ENCODE measurements at places on chromosomes 6 and 20.
A peak's percentile ranks its signal among the peaks of the same experiment; 100 is the strongest.

GRCh38 chr20:57275813-57276212, 9.4 kb upstream of the BMP7 start:
- DNase-seq = no peak

- no peak for DNase-seq
These were observed 143.2 kb upstream of the ZNF217 start for GRCh38 chr20:53736757-53737395.

DNA sequence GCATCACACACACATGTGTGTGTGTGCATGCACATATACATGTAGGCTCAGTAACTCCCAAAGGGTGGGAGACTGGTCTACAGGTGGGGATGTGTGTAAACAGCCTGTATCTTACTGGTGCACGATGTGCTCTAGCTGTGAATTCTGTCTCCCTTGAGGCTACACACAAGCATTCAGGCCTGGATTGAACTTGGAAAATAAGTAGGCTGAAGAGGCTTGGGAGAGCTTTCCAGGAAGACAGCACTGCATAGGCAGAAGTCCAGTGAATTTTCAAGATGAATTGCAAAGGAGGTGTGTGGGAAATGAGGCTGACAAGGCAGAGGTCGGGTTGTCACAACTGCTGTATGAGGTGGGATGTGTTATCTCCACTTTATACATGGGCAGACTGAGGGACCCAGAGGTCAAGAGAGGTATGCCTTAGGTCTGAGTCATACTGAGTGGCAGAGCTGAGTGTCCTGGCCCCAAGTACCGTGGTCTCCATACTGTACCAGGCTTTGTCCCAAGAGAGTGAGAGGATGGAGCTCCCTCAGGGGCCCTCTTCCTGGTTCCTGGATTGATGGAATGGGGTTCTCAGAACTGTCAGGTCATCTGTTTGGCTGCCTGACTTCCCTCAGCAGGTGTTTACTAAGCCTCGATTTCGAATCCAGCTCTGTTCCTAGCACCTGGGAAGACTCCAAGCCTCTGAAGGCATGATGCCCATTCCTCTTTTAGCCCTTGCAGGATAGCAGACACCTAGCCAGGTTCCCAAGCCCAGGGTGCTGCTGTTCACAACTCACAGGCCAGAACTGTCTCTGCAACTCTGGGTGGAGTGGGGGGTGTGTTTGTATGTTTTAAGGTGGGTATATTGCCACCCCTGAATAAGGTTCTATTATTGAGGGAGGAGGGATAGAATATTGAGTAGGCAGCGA, 14.4 kb downstream of the SNPH start:
- DNase-seq = peak; percentile 45

DNA sequence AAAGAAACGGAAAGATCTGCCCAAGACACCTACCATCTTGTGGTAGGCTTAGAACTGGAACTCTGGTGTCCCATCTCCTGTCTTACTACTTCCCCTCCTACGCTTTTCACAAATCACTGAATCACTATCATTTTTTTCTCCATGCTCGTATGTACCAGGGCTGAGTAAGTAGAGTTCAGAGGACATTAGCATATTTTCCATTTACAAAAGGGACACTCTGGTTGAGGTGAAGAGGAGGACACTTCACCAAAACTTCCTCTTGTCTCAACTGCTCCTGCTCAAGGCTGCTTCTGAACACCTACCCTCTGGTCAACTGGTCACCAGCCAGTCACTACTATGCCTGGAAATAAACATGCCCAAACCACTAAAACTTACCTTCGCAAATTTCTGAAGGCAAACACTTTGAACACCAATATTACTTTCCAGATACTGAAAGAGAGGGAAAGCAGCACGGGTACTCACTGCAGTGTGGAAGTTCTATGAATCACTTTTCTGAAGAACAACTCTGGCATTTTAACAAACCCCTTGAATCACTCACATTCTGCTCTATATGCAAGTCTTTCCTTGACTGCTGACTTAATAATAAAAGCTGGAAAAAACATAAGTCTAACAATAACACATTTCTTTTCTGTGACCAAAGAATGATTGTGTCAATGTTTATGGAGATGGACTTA, 123.3 kb downstream of the INSM1 start:
- DNase-seq = no peak

- DNase-seq = peak; percentile 79
These were observed 24.9 kb downstream of the SASH1 start for GRCh38 chr6:148367411-148368024.

- DNase-seq = no peak
These were observed 16.1 kb upstream of the LAMP5 start for GRCh38 chr20:9498322-9498721.

DNA sequence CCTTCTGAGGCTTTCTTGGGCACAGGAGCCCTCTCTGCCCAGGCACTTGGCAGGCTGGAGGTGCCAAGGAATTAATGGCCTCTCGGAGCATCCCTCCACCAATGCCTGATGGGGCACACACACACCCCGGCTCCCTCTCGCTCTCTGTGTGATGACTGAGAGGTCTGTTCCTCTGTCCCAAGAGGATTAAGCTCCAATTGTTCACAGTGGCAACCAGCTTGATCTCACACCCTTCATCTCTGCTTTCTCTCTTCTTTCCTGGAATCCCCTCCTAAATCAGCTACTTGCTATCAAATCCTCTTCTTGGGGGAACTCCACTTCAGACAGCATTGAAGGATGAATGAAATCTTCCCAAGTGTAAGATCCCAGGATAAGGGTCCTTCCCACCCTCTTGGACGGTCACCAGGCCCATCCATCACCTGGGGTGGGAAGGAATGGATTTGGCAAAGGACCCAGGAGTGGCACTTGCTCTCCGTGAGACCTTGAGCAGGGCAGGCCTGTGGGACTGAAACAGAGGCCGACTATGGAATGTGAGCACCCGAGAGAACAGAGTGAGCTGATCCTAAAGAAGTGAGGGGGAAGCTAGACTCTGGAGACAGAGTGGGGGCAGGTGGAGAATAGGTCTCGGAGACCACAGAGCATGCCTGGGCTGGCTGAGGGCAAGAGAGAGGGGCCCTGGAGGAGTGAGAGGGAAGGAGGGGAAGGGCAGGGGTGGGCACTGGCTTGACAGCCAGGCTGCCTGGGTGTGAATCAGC, 93.6 kb downstream of the GRM4 start:
- no peak for DNase-seq

DNA sequence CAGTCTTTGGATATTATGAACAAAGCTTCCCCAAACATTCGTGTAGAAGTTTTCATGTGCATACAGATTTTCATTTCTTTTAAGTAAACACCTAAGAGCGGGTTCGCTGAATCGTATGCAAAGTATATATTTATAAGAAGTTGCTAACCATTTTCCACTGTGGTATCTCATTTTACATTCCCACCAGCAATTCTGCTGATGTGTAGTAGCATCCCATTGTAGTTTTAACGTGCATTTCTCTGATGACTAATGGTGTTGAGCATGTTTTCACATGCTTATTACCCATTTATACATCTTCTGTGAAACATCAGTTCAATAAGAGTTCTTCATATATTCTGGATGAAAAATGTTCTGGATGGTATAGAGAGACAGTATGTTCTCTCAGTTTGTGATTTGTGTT, 97.4 kb downstream of the IYD start:
- no peak for DNase-seq

DNA sequence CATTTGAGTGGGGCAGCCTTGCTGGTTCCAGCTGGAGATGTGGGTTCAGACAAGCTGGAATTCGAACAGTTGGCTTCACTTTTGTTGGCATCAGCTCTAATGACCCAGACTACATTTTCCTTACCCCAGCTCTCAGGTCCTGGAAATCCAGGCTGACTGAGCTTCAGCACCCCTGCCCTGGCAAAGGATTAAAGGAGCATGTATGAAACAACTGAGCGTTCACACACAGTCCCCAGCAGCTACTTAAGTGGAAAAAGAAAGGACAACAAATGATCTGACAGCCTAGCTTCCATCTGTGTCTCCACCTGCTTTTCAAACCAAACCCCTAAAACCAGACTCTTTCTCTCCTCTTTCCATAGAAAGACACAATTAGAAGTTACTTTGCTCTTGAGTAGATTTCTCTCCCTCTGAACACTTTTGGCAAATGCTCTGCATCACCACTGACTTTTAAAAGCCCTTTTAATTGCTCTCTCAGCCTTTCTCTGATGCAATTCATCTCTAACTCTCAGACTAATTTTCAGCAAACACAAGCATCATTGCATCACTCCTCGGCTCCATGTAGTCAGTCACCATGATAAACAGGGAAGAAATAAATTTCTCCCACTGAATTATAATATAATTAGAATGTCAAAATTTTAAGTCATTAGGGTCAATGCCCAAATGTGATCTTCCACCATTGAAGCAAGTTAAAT, 28.1 kb downstream of the ROS1 start:
- DNase-seq = no peak

GRCh38 chr6:75084018-75084417, 121.8 kb downstream of the COL12A1 start:
- DNase-seq = no peak

DNA sequence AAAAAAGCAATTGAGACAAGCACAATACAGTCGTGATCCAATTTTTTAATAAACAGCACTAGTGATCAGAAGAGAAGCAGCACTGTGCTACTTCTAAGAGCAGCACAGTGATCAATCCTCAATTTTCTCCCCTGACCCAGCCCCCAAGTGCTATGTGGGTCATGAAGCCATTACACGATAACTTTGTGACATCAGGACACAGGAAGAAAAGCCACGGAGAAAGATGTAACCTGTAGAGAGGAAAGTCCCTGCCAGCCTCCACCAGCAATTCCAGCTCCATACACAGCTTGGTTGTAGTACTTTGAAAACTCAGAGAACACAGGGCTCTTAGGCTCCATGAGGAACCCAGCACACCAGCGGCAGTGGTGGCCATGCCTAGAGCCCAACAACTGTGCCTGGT, 45.3 kb upstream of the MYB start:
- no peak for DNase-seq

DNA sequence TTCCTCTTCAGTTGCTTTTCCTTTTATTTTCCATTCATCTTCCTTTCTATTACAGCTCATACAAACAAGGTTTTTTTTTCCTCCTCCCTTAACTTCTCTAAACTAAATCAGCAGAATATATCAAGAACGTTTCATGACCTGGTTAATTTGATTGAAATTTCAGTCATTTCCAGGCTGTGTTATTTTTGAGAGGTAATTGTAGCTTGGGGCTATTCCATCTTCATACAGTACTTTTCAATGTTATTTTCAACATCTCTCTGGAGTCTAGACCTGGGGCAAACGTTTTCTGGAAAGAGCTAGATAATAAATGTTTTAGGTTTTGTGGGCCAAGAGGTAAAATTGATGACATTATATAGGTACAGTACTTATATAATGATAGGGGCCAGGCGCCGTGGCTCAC, 4.0 kb upstream of the SLC23A2 start:
- DNase-seq = no peak

DNA sequence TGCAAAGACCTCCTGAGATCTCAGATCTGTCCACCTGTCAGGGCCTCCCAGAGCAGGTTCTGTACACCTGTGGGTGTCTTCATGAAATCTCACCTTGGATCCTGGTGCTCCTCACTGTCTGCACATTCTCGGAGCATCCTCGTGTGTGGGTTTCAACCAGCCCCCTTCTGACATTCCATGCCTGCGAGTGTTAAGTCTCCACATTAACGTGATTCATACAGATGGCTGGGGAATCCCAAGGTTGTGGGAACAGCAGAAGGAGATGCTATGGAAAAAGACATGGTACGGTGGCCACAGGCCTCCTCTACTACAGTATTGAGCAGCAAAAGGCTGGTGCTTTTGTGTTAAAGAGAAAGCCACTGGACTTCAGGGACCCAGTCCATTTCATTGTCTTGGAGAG, 556.5 kb downstream of the DHX35 start:
- peak; percentile 63 for DNase-seq

- no peak for DNase-seq
These were observed 47.2 kb upstream of the CCN2 start for GRCh38 chr6:131998255-131998982.

- no peak for DNase-seq
These were observed 141.5 kb downstream of the KLHL32 start for GRCh38 chr6:97066056-97066455.

GRCh38 chr6:93819189-93819588, 399.8 kb upstream of the EPHA7 start:
- no peak for DNase-seq

- DNase-seq = no peak
These were observed 34.2 kb upstream of the HINT3 start for GRCh38 chr6:125922322-125922860.

DNA sequence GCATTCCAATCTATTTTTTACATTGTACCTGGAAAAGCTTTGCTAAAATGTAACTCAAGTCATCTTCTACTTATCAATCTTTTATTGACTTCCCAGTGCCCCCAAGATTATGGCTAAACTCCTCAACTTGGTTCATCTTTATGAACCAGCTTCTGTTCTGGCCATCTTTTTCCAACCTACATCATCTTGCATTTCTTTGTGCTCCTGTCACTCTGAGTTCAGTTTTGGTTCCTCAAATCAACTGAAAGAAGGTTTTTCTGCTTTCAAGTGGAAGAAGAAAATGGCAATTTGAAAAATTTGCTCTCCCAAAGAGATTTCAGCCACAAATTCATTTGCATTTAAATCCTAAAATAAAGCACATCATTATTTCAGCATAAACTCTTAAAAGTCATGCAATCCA, 41.8 kb downstream of the GPX5 start:
- no peak for DNase-seq

- no peak for DNase-seq
These were observed 309.2 kb downstream of the MEI4 start for GRCh38 chr6:77962070-77962469.

DNA sequence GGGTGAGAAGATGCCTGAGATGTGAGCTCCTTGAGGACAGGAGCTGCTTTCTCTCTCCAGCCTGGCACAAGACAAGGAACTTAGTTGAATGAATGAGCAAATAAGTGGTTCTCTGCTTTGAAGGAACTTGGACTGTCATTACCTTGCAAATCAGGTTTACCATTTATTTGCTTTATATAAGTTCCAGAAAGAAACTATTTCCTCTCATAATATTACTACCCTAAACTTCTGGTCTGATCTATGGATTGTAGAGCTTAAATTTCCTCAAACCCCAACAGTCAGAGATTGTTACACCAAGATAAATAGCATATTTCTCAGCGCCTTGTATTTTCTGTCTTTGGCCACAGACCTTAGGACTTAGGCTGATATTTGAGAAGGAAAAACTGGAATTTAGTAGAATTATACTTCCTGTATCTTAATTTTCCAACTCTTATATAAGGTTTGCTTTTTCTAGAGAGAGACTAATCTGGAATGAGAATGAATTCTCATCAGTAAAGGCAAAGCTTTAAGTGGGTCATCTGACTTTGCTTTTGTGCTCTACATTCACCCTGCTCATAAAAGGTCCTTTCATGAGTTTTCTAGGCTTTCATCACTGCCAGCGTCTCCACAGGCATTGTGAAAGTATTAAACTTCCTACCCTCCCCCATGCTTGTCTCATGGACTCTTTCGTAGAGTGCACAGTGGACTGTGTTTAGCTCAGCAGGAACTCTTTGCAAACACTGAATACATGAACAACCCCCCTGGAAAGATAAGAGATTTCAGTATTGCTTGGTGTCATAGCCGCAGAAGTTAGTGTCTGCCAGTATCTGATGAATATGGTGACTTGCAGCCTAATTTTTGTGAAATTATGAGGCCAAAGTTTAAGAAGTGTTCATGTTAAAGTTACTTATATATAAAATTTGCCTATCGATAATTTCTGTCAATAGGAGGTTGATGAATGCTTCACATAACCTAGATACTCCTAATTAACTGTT, 74.0 kb downstream of the PTPRA start:
- no peak for DNase-seq
